ENCODE measurements at places on chromosomes 13 and 19.

DNA sequence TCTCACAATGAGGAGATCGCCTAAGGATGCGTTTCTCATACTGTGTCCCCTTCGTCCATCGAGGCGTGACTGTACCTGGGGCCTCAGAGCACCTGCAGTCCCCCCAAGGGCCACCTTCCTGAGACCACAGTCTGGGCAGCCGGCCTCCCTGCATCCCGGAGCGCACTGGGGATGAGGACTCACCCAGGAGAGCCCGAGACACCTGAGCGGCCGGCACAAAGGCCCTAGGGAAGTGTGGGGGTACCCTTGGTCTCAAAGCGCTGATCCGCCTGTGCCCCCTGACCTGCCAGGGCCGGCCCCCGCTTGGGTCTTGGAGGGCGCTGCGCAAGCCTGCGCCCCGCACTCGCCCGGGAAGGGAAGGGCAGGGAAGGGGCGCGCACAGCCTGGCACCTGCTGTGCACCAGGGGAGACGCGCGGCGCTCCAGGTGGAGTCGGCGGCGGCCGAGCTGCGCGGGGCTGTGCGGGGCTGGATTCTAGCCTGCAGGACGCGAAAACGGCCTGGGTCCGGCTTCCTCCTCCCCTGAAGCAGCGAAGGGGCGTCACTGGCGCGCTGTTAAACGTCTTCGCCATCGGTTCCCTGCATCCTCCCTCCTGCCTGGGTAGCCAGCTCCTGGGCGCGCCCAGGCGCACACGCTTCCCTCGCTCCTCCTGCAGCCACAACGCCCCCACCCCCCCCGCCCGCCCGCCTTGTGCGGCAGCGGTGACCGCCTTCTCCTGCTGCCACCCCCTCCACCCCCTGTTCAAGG lies 13.6 kb upstream of the USP29 start:
- DNase-seq: no peak

DNA sequence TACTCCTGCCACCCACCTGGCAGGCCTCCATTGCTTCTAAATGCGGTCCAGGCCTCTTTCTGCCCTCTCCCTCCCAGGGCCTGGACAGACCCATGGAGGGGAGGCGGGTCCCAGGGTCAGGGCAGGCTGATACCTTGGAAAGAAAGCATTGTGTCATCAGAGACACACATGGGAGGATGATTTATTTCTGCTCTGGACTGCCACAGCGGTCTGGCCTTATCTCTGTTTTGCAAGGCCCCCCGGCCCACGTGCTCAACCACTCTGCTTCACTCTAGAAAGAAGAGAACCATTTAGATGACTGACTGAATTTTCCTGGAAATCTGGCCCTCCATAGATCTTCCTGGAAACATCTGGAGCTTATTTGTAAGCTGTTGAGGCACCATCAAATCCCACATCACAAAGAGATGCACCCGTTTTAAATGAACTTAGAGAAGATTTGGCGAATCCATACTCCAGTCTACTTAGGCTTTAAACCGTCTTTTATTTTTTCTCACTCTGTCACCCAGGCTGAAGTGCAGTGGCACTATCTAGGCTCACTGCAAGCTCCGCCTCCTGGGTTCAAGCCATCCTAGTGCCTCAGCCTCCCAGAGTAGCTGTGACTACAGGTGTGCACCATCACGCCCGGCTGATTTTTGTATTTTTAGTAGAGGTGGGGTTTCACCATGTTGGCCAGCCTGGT lies 48.3 kb upstream of the URI1 start:
- DNase-seq: no peak

- no peak for DNase-seq
Observed at GRCh38 chr19:13633109-13633508, 126.8 kb upstream of the CACNA1A start.

GRCh38 chr13:77989281-77989680 lies 70.7 kb upstream of the EDNRB start:
- no peak for DNase-seq

DNA sequence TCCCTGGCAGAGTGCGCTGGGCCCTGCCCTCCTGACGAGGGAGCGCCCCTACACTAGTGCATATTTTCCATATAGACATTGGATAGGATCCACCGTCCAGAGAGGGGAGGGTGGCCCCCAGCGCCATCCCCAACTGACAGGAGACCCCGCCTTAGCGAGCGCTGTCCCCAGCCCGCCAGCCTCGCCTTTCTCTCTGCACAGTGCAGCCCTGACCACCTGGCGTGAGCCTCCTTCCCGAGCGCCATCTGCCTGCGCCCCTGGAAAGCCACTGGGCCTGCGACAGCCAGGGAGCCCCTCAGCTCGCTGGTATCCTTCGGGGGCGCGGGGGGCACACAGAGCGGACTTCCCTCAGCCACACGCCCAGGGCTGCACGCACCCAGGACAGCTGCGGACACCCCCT lies 42.1 kb upstream of the ATP12A start:
- no peak for DNase-seq

- DNase-seq: no peak
Observed at GRCh38 chr19:55688422-55689218, 13.6 kb downstream of the EPN1 start.

GRCh38 chr13:71290963-71291841 lies 575.8 kb downstream of the DACH1 start:
- DNase-seq: peak; percentile 74

GRCh38 chr13:48066310-48066989 lies 28.5 kb downstream of the MED4 start:
- DNase-seq: no peak

DNA sequence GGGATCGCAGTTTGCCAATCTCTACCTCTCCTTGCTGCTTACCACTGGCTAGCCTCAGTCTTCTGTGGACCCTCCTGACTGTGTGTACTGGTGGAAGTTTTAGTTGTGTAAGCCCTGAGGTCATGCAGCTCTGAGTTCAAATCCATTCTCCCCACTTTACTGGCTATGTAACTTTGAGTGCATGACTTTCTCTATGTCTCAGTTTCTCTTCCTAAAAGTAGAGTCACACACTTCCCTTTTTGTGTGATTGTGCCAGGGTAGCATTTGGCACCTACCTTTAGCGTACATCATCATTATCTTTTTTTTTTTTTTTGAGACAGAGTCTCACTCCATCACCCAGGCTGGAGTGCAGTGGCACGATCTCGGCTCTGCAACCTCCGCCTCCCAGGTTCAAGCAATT lies 70.3 kb downstream of the MAP4K1 start:
- no peak for DNase-seq

- no peak for DNase-seq
Observed at GRCh38 chr19:41478171-41478570, 35.2 kb downstream of the ERICH4 start.

DNA sequence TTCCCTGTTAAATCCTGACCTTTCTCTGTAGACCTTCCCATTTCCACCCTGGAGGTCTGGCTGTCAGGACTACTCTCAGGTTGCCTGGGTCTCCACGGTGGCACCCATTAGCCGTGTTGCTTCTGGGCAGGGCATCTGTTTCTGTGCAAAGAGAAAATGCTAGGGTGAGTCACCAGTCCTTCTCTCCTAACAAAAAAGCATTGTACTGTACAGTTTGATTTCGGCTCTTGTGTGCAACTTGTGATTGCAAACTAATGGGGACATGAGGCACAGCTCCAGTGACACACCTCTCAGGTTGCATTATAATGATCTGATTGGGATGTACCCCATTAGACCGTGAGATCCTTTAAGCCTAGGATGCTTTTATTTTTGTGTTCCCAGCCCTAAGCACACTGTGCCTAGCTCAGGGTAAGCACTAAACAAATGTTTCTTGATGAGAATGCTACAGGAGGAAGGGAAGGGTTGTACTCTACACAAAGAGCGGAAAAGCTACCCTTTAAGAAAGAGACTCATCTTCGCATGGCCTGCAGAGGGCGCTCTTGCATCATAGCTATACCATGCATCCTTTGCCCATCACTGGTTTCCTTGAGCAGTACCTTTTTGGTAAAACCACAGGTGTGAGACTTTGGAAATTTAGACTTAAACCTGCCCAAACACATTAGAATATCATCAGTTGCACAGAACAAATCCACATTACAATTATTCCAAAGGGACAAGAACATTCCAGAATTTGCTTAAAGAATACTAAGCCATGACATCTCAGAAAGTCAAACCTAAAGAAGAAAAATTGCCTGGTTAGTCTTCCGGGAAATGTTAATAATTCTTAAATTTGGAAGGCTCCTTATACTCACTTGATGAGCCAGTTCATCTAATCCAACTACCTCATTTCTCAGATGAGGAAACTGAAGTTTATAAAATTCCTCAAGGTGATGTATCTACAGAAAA lies 20.3 kb upstream of the TRIM13 start:
- peak; percentile 66 for DNase-seq

DNA sequence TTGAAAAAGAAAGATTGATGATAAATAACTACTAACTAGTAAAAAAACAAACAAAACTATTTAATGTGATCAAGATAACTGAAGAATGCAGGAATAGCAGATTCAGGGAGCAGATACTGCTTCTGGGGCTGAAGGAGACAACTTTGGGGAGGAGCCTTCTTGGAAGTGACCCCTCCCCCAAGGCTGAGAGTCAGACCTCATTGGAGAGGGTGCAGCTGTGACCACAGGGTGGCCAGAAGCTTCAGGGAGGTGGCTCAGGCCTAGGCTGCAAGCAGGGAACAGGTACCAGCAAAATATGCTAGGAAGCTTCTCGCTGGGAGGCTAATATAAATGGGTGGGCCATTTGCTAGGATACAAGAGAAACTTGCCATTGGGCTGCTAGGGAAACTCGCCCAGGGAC lies 149.9 kb downstream of the MYO16 start:
- DNase-seq: no peak

DNA sequence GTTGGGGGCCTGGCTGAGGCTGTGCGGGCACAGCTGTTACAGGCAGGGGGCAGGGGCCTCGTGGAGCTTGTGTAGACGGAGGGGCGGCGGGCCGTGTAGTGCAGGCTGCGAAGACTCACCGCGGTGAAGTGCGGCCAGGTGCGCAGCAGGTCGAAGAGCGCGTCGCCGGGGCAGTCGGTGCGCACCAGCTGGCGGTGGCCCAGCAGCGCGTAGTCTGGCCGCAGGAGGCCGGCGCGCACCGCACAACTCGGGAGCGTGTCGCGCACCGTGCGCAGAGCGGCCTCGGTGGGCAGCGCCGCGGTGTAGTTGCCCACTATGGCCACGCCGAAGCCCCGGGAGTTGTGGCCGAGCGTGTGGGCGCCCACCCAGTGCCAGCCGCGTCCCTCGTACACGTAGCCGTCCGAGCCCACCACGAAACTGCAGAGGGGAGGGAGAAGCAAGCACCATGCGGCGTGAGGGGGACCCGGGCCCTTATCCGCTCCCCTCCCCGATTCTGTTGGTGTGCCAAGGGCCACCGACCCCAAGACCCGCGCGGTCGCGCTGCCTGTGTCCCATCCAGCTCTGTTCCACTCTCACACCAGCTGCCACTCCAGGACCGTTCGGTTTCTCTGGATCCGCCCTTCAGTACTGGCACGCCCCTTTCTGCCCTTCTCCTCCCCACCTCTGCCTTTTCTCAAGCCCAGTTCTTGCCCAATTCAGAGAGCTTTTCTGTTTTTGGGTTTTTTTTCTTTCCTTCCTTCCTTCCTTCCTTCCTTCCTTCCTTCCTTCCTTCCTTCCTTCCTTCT lies 5.4 kb upstream of the RASAL3 start:
- DNase-seq: no peak

DNA sequence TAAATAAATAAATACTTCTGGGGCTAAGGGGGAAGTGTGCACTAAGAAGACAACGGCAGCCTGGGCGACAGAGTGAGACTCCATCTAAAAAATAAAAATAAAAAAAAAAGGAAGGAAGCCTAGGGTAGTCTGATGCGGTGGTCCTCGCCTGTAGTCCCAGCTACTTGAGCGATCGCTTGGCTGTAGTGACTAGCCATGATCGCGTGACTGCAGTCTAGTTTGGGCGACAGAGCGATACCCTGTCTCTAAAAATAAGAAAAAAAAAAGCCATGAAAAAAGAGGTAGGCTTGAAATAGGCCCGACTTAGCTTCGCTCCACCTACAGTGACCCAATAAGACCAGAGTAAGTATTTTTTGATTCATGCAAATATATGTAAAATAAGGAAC lies 661 bp upstream of the BABAM1 start:
- no peak for DNase-seq

- DNase-seq: no peak
Observed at GRCh38 chr13:96460609-96461008, 370.7 kb downstream of the HS6ST3 start.

- DNase-seq: no peak
Observed at GRCh38 chr19:48674216-48674809, 1.5 kb upstream of the NTN5 start.

- DNase-seq: no peak
Observed at GRCh38 chr19:41848666-41849065, 3.8 kb downstream of the DMRTC2 start.

DNA sequence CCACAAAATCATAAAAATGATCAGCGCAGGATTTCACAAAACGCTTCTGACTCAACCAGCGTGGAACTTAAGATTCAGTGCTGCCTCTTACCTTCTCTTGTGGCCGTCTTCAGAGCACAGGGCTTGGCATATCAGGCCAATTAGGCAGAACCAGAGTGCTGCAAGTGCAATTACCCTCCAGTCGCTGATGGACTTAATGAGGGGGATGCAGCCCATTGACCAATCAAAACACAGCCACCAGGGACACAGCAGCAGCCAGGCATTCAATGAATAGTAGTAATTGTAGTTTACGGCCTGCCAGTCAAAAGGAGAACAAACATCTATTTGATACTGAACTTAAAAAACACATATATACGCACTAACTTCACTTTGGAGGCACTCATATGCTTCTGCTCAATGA lies 38.2 kb downstream of the TMTC4 start:
- no peak for DNase-seq

DNA sequence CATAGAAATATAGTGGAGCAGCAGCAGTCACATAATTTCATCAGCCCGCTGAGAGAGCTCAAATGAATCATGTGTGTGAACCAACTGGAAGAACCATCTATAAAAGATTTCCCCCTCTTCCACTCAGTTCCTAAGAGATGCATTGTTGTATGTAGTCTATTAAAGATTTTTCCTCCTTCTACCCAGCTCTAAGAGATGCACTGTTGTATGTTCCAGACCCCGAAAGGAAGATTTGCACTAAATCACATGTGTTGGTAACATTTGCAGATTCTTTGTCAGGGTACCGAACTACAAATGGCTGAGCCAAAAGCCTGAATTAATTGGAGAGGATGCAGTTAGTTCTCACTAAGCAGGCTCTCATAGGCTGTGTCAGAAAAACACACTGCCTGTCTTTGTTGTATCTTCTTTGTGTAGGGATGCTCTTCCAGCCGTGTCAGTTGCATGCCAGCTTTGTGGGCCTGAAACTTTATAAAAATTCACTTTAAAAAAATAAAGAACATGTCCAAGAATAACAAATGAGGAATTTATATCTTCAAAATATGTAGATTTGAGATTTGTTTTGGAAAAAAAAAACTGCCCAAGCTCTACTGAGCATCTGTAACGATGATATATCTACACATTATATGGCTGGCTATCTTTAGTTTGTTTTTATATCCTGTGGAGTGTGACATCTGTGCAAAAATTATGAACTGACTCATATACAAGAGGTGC lies 223.1 kb downstream of the MZT1 start:
- no peak for DNase-seq

DNA sequence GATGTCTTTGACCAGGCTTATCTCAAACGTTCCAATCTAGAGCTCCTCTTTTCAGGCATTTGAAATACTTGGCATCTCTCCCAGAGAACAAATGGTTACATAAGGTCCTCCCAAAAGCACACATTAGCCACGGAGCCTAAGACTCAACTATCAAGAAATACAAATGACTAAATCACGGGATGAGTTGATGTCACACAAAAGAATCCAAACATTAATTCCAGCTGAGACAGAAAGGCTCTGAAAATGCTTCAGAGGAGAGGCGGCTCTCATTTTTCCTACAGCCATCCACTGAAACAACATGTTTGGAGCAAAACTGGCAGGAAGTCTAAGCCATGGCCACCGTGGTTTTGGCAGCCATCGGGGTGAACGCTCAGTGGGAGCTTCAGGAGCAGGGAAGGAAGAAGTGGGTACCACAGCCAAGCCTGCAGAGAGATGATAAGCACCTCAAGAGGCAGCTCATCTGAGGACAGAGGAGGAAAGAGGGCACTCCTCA lies 122.5 kb downstream of the STK24 start:
- DNase-seq: no peak
